ENCODE measurements at places on chromosomes 12 and 14.

- peak; percentile 7 for DNase-seq
Observed at GRCh38 chr14:71380271-71380670, 473.0 kb downstream of the PCNX1 start.

GRCh38 chr14:69529563-69529962, 45.0 kb downstream of the PLEKHD1 start:
- DNase-seq = no peak

DNA sequence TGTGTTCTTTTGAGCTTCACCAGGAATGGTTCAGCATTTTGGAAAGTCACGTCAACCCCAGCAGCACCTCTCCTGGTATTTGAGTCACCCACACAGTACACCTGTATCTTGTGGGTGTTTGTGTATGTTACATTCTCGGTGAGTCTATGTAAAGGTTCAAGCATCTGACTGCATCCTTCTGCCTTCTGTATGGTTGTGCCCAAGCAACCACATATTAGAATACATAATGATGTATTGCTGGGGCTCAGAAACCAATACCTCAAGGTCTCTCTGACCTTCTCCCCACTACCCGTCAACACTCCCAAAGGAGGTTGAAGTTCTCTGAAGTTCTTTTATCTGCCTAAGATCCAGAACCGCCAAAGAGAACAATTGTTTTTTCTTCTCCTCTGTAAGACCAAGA, 9.2 kb upstream of the TMEM229B start:
- no peak for DNase-seq

DNA sequence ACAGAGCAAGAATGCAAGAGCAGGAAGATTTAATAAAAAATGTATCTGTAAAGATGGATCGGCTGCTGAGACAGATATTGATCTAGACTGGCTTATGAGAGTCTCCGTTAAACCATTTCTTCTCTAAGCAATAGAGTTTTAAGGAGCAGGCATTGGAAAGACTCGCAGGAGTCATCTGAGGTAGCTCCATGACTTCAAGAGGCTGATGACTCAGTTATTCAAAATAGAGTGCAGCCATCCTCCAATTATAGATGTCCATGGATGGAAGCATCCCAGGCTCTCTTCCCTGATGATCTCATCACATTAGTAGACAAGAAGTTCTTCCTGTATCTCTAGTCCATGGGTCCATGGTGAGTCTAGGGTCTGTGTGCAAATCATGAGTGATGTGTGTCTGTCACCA, 638.3 kb upstream of the TMEM132C start:
- DNase-seq = no peak

DNA sequence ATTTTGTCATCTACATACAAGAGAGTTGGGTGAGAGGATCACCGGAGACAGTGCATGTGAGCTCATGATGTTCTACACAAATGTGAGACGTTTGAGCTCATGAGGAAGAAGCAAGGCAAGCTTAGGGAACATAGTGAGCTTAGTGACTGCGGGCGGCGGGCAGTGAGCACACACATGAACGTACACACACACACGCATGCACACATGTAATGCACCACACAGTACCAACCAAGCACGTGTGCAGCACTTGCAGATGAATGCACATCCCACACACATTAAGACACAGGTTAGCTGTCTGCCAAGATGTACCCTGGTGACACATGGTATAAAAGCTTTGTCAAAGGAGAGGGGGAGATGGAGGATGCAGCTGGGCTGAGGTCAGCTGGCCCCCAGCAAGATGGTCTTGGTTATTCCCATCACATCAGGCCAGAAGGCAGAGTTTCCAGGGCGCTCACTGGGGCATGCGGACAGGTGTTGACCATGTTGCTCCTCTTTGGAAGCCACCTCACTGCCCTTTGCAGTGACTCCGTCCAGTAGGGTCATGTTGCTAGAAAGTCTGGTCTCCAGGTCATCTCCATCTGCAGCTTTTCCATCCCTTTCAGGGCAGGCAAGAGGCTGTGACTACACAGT, 8.7 kb upstream of the CACNA2D4 start:
- DNase-seq = no peak

DNA sequence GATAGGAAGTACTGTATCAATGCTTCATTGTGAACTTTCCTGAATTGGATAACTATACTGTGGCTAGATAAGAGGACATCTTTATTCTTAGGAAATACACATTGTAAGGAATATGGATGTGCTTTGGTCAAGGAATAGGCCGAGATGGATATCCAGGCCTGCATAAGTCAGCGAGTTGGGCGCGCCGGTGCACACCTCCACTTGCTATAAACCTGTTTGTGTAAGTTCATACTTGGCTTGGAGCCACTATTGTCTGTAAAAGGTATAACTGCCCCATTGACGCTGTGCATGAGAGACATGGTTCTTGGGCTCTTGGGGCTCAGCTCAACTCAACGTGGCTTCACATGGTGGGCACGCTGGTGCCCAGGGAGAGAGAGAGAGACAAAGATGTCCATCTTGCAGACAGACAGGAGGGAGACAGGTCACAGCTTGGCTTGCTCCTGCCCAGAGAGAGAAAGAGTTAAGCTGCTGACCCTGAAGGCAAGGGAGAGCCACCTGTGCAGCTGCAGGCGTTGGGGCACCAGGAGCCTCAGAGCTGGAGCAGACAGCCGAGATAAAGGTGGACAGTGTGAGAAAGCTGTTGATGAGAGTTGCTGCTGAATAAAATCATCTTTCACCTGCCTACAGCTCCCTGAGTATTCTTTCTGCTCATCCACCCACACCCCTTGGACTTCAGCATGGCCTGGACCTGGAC, 34.1 kb upstream of the COCH start:
- DNase-seq = no peak

DNA sequence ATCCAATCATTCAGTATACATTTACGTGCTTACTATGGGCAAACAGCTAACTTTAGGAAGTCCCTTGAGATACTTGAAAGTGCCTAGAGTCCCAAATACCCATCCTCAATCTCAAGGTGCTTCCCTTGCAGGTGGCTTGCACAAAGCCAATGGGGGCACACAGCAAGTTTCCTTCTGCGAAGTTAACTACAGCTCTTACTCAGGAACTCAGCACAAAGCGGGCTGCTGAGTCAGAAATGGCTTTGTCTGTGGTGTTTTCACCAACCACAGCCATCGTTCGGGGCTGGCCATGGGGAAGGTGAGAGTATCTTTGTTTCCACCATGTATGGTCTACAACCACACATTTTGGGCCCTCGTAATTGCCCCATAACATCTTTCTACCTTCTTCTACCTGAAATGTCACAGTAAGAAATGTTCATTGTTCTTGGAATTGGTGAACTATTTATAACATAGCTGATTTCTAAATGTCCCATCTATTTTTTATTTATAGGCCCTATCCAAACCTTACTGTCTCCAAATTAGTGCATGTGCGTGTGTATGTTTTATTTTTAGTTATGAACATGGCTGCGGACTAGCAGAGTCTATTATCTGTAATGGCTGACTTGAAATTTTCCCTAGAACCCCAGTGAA, 13.9 kb downstream of the MFAP5 start:
- DNase-seq = no peak

GRCh38 chr14:59268011-59268410, 79.5 kb downstream of the DAAM1 start:
- no peak for DNase-seq

- no peak for DNase-seq
Observed at GRCh38 chr14:75521415-75522199, 662 bp upstream of the BATF start.

DNA sequence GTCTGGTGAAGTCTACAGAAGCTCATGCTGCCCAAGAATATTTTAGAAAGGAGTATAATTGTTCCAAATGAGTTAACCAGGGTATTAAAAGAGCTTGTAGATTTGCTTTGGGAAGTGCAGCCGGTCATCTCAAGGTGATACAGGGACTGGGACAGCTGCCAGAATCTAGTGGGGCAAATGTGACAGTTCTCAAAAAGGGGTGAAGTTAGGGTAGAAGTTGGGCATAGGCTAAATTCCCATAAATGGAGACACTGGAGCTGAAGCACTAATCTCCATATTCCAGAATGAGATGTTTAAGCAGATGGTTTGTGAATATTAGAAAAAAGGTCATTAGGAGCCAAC, 94.7 kb downstream of the ANO6 start:
- no peak for DNase-seq

GRCh38 chr12:121789800-121790728, 3.4 kb downstream of the RHOF start:
- no peak for DNase-seq

- no peak for DNase-seq
Observed at GRCh38 chr12:5565933-5566599, 134.2 kb downstream of the NTF3 start.

- no peak for DNase-seq
Observed at GRCh38 chr14:75673345-75674035, 12.4 kb downstream of the TTLL5 start.

- DNase-seq = peak; percentile 5
Observed at GRCh38 chr14:20732477-20732876, 13.2 kb upstream of the EDDM3A start.

GRCh38 chr12:119412811-119413794, 78.6 kb downstream of the CCDC60 start:
- peak; percentile 63 for DNase-seq

GRCh38 chr12:58811346-58811745, 109.0 kb downstream of the LRIG3 start:
- no peak for DNase-seq

- no peak for DNase-seq
Observed at GRCh38 chr12:75874441-75874840, 157.1 kb downstream of the PHLDA1 start.

DNA sequence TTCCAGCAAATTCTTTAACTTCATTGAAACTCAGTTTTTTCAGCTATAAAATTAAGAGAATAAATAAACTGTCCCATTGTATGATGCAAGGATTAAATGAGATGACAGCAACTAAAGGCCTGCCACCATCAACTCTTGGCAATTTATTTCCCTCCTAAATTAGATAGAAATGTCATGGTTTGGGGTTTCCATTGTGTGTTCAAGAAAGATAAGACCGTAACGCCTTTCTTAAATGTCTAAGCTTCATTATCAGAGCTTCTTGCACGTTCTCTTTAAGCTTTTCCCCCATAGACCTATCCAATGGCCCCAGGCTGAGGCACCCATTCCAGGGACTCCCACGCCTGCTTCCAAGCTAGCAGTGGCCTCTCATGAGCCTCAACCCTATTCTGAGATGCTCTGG, 281.9 kb downstream of the CACNA1C start:
- DNase-seq = no peak

DNA sequence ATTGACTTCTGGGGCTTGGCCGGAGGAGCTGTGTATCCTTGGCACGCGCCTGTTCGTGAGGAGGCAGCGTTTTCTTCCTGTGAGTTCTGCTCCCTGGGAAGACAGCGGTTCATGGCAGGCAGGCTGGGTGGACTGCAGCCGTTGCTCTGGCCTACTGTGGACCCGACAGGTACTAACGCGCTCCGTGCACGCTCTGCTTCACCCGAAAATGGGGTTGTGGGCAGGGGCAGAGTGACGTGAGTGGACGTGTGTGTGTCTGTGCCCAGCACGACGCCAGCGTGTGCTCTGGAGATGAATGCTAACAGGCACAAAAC, 179.1 kb downstream of the KIF26A start:
- no peak for DNase-seq

GRCh38 chr14:25349269-25349668, 299.3 kb upstream of the STXBP6 start:
- no peak for DNase-seq

DNA sequence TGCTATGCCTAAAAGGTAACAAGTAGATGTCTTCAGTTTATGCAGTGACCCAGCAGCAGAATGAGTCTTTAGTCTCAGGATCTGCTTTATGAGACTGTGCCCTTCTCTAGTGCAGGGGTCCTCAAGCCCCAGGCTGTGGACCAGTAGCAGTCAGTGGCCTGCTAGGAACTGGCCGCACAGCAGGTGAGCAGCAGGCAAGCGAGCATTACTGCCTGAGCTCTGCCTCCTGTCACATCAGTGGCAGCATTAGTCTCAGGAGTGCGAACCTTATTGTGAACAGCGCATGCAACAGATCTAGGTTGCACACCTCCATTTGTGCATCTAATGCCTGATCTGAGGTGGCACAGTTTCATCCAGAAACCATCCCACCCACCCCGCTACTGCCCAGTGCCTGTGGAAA, 38.4 kb downstream of the LRP6 start:
- DNase-seq = no peak

DNA sequence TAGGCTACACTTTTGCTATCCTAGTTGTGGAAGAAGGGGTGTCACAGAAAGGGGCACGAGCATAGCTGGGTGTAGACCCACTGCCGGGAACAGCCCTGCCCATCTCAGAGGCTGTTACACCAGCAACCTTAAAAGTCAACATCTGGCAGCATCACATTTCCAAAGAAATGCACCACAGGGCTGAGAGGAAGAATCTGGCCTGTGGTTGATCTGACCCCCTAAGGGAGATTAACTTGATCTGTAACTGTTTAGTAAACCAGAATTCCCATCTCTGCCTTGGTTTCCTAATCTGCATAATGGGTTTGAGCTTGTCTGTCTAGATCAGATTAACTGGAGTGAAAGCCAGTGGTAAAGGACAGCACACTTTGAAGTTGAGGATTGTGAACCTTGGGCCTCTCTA, 1.3 kb downstream of the LRP1-AS start:
- no peak for DNase-seq

GRCh38 chr14:68862954-68863594, 70.2 kb upstream of the ZFP36L1 start:
- peak; percentile 50 for DNase-seq

GRCh38 chr14:99937475-99938244, 127.6 kb upstream of the EVL start:
- no peak for DNase-seq

DNA sequence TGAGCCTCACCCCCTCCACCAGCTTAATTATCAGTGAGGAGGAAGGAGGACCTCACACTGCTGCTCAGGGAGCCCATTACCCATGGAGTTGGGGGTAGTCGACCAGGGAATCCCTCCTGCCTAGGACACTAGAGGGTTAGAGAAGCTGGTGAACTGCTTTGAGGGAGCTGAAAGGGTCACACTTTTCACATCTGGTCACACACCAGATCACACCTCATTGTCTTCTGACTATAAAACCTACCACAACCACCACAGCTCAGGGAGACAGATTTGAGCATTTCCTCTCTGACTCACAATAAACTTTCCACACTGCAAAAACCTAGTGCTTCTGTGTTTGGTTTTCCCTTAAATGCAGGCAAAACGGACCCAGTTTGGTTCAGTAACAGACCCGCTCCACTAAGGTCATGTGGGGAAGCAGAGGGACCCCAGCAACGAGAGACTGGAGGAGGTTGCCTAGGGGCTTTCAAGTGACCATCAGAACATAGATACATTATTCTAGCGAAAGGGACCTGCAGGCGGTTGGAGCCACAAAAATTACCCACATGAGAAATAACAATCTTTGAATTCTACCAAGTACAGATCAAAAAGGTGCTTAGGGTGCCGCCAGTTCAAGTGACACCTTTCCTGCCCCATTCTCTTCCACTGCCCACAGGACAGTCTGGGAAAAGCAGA, 151.4 kb upstream of the AVPR1A start:
- no peak for DNase-seq

- DNase-seq = peak; percentile 93
Observed at GRCh38 chr14:55957950-55958349, 160.3 kb upstream of the PELI2 start.

All from iPS DF 19.7 (cell line).